ENCODE measurements at places on chromosomes 12 and 14.
A peak's percentile ranks its signal among the peaks of the same experiment; 100 is the strongest.

DNA sequence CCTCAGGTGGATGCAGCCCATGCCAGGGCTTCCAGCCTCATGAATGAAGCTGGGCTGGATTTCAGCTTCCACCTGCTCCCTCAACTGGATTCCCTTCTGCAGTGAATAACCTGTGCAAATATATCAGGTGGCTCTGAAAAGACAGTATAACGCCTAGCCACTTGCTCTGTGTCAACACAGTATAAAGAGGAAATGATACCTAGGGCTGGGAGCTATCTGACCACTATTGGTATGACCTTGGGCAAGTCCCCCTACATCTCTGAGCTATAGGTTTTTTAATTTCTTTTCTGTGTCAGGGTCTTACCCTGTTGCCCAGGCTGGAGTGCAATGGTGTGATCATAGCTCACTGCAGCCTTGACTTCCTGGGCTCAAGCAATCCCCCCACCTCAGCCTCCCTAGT lies 19.8 kb downstream of the ISM2 start:
- no peak for DNase-seq

DNA sequence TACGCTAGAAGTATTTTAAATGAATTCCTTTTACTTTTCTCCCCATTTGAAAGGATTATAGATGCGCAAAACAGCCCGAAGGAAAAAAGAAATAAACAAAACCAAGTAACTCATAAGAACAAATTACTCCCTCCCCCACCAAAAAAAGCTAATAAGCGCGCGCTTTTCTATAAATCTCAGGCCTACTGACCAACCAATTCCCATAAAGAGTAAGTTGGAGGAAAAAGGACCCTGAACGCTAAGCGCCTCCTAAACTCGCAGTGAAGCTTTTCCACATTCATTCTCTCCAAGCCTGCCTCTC lies 588 bp downstream of the MBIP start:
- no peak for DNase-seq

DNA sequence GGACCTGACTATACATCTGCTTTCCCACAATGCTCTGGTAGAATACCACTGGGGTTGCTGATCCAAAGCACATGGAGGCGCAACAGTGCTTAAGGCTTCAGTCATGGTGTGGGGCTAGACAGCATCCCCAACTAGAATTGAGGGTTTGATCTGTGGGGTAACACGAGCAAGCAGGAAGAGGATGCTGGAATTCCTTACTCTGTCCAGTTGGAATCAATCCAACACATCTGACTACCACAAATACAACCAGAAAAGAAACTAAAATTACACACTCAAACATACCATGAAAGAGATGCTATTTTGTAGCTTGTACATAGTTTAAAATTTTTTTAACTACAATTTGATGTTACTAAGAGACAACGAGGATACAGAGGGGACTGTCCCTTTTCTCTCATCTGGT lies 40.4 kb upstream of the GTF2A1 start:
- no peak for DNase-seq

GRCh38 chr14:32738206-32738871 lies 200.3 kb upstream of the NPAS3 start:
- DNase-seq: no peak

- DNase-seq: no peak
These were observed 21.6 kb downstream of the DAD1 start for GRCh38 chr14:22567437-22567836.

DNA sequence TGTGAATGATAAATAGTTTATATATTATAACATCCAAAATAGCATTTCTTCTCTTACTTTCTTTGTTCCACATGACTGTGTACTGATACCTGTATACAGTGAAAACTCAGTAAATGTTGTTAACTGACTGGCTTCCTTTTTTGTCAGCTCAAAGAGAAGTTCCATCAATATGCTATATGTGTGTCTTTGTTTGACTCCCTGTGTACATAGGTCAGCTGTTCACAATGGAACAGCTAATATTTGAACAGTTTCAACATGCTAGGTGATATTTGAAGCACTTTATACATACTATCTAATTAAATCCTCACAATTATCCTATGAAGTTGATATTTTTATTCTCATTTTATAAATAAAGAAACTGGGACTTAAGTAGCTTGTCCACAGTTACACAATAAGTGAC lies 15.3 kb upstream of the KICS2 start:
- DNase-seq: no peak

GRCh38 chr12:130058926-130059472 lies 103.3 kb upstream of the FZD10 start:
- DNase-seq: no peak

DNA sequence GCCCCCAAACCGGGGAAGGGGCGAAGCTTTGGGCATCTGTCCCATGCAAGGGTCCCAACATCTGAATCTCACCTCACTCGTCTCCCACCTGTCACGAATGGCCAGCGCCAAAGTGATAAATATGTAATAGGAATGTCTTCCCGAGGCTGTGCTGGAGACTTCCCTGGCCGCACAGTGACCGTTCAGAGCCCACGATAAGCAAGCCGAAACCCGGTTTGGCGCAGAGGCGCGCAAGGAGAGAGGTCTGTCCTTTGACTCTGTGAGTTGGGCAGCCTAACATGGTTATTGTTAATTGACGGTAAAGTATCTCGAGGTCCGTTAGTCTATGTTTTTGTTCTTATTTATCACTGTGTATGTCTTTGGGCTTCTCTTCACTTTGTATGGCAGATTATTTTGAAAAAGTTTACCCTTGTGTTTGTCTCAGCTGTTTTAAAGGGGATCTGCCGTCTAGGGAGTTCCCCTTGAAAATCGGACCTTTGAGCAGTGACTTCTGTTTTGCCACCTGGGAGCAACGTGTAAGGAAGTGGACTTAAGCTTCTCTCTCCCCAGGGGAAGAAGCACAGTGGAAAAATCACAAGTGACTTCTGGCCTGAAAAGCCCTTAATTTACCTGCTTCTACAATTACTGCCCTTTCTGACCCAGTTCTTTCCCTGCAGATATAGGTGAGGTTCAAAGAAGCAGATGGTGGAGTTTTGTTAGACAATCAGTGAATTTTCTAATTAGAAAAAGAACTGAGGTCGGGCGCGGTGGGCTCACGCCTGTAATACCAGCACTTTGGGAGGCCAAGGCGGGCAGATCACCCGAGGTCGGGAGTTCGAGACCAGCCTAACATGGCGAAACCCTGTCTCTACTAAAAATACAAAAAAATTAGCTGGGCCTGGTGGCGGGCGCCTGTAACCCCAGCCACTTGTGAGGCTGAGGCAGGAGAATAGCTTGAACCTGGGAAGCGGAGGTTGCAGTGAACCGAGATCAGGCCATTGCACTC lies 1.1 kb upstream of the TM9SF1 start:
- DNase-seq: peak; percentile 38

DNA sequence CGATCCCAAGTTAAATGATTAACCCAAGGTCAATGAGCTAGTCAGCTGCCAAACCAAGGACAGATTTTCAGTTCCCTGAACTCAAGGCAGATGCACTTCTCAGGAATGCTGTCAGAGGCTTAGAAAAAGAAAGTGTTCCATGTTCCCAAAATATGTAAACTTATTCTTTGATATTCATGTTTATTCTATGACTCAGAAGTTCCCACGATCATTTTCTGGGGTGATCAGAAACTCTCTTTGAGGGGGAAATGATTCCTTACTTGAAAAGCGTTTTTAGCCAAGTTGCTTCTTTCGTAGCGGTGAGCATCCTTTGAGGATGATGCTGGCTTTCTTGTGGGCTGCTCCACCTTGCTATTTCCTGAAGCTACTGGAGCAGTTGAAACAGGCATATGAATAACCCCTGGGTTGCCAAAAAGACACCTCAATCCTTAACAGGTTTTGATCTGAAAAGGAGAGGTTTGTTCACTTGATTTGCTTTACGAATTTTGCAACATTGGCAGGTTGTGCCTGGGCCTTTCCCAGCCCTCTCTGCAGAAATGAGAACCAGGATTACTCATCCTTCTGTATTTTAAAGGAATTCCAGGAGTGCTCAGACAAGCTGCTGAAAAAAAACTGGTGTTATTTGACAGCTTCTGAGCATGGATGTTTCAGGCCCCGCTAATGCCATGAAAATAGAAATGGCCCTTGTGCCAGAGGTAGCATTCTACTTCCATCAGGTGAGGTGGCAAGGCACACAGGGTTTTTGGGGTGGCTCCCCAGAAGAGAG lies 121.4 kb upstream of the HIF1A start:
- DNase-seq: no peak

All from common myeloid progenitor, CD34-positive (primary cell).